CD4-positive, alpha-beta T cell treated with Interleukin-12 subunit alpha and Interleukin-12 subunit beta, for 1 hour (primary cell): ENCODE measurements at places on chromosomes 12 and 14.

DNA sequence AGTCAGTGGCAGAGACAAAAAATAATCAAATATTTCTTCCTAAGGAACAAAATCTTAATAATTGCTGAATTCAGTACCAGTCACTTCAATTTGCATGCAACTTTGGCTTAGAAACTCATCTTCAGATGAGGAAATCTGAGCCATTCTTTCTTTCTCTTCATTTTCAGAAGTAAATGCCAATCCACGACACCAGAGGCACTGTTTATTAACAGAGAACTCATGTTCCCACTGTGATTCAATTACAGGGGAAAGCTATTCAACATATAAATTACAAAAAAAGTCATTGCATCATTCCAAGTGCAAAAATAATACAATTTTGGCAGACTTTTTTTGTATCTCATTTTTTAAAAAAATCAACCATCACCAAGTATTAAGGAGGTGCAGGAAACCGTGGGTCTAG, 816.1 kb upstream of the TMEM132C start:
- DNase-seq: no peak

GRCh38 chr14:64364907-64365306, 23.2 kb upstream of the MTHFD1 start:
- no peak for DNase-seq

- no peak for DNase-seq
Observed at GRCh38 chr12:95574799-95575452, 23.6 kb upstream of the USP44 start.

GRCh38 chr12:14928931-14929330, 9.4 kb downstream of the ERP27 start:
- DNase-seq: no peak

GRCh38 chr12:95740751-95741150, 49.8 kb downstream of the NTN4 start:
- no peak for DNase-seq

DNA sequence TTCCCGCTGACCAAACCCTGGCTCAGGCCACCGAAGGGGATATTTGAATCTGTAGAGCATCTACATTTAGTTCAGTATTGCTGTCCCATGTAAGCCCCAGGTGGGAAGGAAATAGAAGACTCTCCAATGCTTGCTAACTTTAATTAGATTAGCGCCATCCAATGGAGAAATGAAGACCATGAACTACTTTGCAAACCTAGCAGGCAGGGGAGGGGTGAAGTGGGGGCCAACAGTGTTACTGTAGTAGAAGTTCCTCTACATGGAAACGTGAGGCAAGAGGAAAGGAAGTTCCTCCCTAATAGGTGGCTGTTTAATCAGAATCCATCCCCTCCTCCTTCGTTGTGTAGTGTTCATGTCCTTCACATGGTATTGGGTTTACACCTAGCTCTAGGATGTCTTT, 9.3 kb upstream of the DENND5B start:
- no peak for DNase-seq

GRCh38 chr12:88544991-88545980, 35.0 kb downstream of the KITLG start:
- DNase-seq: no peak

DNA sequence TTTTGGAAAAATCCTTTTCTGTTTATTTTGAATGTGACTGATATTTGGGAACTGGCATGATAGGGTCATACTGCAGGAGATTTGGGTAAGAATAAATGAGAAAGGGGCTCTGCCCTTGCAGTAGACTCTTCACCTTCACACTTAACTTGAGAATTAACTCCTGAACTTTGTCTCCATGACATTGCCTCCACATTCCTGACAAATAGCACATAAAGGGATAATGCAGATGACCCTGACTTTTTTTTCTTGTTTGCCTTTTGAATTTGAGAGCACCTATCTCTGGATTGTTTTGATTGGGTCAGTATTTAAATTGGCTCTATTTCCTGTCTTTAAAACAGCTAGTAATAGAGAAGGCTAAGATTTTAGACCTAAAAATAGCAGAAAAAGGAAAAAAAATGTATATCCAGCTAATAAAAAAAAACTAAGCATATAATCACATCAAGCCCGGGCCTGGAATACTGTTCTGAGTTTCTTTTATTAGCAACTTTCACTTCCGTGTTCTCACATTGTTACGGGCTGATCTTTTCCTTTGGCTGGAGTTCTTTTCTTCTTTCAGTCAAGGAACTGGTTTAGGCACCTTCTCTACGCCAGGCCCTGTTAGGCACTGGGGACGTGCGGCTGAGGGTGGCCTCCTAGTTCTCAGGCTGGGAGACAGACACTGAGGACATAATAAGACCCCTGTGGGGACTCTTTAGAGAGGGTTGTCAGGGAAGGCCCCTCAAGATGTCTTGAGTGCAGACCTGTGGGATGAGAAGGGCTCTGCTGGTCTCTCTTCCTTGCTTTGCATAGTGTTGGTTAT, 53.1 kb upstream of the GNPNAT1 start:
- DNase-seq: no peak

- no peak for DNase-seq
Observed at GRCh38 chr12:13707829-13708228, 273.6 kb downstream of the GRIN2B start.

DNA sequence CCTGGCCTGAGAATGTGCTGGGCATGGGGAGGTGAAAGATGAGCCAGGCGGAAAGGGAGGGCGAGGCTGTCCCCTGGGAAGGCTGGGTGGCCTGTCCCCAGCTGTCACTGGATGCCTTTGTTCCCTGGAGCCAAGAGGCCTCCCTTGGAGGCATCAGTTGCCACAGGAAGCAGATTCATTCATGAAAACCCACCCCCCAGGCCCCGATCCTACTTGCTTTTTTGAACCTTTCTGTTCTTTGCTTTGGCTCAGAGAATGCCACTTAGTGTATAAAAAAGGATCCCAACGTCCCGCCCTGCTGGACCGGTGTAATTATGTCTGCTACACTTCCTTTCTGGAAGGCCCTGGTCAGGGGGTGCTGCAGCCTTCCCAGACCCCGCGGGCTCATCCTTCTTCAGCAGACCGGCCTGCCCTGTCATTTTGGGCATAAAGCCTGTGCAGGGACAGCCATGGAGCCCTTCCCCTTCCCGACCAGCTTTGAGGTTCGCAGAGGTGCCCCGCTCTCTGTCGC, 220.2 kb downstream of the SLC41A2 start:
- DNase-seq: no peak

GRCh38 chr14:54010981-54011380, 54.4 kb upstream of the BMP4 start:
- no peak for DNase-seq

GRCh38 chr12:3014641-3015040, 55.4 kb downstream of the TEAD4 start:
- no peak for DNase-seq
